ENCODE measurements at places on chromosomes 16 and 17.
A peak's percentile ranks its signal among the peaks of the same experiment; 100 is the strongest.

GRCh38 chr17:60745544-60745943 lies 67.9 kb downstream of the BCAS3 start:
- H3K27ac ChIP-seq: no peak overlapping the region
- H3K4me1 ChIP-seq: no peaks in the 10 kb centered on the region
- no peaks in the 10 kb centered on the region for H3K36me3 ChIP-seq
- H3K4me3 ChIP-seq: no peak overlapping the region

DNA sequence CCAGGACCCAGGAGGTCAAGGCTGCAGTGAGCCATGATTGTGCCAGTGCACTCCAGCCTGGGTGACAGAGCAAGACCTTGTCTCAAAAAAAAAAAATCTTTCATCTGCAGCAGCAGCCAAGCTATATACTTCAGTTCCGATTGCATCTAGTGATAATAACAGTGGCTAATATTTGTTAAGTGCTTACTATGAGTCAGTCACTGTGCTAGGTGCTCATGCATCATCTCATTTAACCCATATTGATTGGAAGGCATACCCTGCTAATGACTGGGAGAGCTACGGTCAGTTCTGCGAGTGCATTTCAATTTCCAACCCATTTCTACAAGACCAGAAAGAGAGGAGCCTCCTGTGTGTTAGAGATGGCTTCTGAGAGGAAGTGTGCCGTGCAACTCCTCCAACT lies 7.7 kb upstream of the TUBG2 start:
- H3K27ac ChIP-seq: no peak overlapping the region
- no peak overlapping the region for H3K4me3 ChIP-seq
- DNase-seq: no peak
- peaks cover 18% of the 10 kb centered on the region for H3K27me3 ChIP-seq

DNA sequence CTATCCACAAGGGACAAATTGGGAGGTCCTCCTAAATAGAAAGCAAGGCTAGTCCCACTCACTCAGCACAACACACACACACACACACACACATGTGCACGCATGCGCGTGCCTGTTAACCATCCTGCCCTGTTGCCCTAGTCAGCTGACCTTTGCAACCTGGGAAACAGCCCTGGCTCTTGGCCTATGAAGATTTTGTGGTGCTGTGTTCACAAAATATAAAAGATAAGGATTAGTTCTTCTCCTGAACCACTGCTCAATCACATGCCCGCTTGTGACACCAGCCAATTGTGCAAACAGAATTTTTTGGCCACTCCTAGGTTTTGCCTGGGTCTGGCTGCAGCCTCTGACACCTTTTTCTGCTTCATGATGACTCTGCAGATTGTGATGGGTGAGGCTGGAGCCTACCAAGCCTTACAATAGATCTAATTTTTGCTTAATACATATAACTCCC lies 3.3 kb upstream of the CES1 start:
- H3K4me3 ChIP-seq: no peak overlapping the region
- H3K27ac ChIP-seq: no peak overlapping the region
- H3K4me1 ChIP-seq: no peaks in the 10 kb centered on the region
- DNase-seq: no peak
- no peaks in the 10 kb centered on the region for H3K36me3 ChIP-seq

GRCh38 chr16:19912455-19913339 lies 28.0 kb upstream of the GPRC5B start:
- H3K4me3 ChIP-seq: no peak overlapping the region
- no peak overlapping the region for H3K27ac ChIP-seq
- no peaks in the 10 kb centered on the region for H3K4me1 ChIP-seq
- no peaks in the 10 kb centered on the region for H3K27me3 ChIP-seq
- DNase-seq: no peak

- H3K36me3 ChIP-seq: no peaks in the 10 kb centered on the region
- no peak for DNase-seq
- H3K27ac ChIP-seq: peak overlapping the region; percentile 36
Measured at GRCh38 chr16:11533588-11533987, 53.1 kb downstream of the LITAF start.

GRCh38 chr16:8595783-8596182 lies 5.5 kb upstream of the TMEM114 start:
- H3K27me3 ChIP-seq: peaks cover 18% of the 10 kb centered on the region
- no peaks in the 10 kb centered on the region for H3K36me3 ChIP-seq
- no peaks in the 10 kb centered on the region for H3K4me1 ChIP-seq

GRCh38 chr16:81830845-81831540 lies 51.9 kb downstream of the PLCG2 start:
- no peak overlapping the region for H3K4me3 ChIP-seq
- H3K36me3 ChIP-seq: no peaks in the 10 kb centered on the region
- H3K27ac ChIP-seq: peak overlapping the region; percentile 34
- no peaks in the 10 kb centered on the region for H3K27me3 ChIP-seq
- no peak for DNase-seq
- no peaks in the 10 kb centered on the region for H3K4me1 ChIP-seq

GRCh38 chr16:57689762-57690558 lies 4.6 kb upstream of the DRC7 start:
- no peaks in the 10 kb centered on the region for H3K36me3 ChIP-seq
- no peaks in the 10 kb centered on the region for H3K27me3 ChIP-seq
- DNase-seq: no peak

DNA sequence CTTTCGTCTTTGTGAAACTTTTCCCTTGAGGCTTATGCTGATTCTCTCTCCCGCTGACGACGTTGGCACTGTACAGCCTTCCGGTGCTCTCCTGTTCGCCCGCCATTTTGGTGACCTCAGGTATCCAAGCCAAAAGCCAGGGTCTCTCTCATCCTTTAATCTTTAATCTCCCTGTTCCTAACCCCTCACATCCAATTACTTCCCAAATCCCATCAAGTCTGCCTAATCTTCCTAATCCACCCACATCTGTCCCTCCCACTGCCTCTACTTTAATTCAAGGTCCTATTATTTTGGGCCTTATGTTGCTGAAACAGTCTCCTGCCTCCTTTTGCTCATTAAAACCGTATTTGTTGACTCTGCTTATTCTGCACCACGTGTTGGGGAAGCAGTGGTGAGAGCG lies 7.3 kb downstream of the WRAP53 start:
- peaks cover 2% of the 10 kb centered on the region for H3K36me3 ChIP-seq
- no peaks in the 10 kb centered on the region for H3K4me1 ChIP-seq
- no peaks in the 10 kb centered on the region for H3K27me3 ChIP-seq
- H3K4me3 ChIP-seq: no peak overlapping the region

- DNase-seq: no peak
- H3K27me3 ChIP-seq: no peaks in the 10 kb centered on the region
- H3K27ac ChIP-seq: no peak overlapping the region
- no peak overlapping the region for H3K4me3 ChIP-seq
- no peaks in the 10 kb centered on the region for H3K36me3 ChIP-seq
- no peaks in the 10 kb centered on the region for H3K4me1 ChIP-seq
Measured at GRCh38 chr16:79436885-79437284, 163.7 kb downstream of the MAF start.

DNA sequence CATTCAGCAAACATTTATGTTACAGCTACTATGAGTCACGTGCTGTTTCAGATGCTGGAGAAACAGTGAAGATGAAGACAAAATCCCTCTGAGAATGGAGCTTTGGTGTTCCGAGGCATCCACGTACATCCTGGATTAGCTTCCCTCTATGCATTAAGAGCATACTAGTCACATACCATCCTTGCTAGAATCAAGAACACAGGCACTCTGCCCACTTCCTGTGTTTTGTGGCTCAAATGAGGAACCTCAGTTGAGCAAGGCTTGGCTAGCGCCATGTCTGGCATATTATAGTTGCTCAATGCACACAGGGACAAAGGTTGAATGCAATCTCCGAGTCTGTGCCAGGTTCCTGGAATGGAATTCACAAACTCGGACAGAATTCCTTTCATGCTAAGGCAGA lies 297.5 kb downstream of the XYLT1 start:
- H3K27ac ChIP-seq: no peak overlapping the region
- peak; percentile 42 for DNase-seq
- no peaks in the 10 kb centered on the region for H3K27me3 ChIP-seq
- no peaks in the 10 kb centered on the region for H3K36me3 ChIP-seq

DNA sequence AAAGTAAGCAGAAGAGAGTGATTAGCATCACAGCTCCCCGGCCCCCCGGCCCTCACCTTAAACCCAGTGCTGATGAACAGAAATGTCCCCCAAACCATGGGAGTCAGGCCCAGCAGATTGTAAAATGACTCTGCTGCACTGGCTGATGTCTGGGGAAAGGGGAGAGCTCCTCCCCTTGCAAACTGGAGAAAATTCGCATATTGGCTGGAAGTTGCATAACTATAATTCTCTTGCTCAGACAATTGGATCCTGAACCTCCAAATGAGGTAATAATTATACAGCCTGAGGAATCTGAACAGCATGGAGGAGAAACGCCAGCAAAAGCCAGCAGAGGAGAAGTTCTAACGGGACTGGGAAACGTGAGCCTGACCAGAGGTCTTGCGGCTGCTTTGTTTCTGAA lies 109.7 kb downstream of the C16orf95 start:
- peaks cover 5% of the 10 kb centered on the region for H3K27me3 ChIP-seq
- DNase-seq: no peak
- H3K4me1 ChIP-seq: no peaks in the 10 kb centered on the region
- H3K4me3 ChIP-seq: no peak overlapping the region
- H3K36me3 ChIP-seq: no peaks in the 10 kb centered on the region
- H3K27ac ChIP-seq: no peak overlapping the region

GRCh38 chr17:37801171-37801570 lies 56.3 kb upstream of the HNF1B start:
- DNase-seq: no peak
- no peaks in the 10 kb centered on the region for H3K36me3 ChIP-seq
- no peak overlapping the region for H3K4me3 ChIP-seq
- no peak overlapping the region for H3K27ac ChIP-seq
- no peaks in the 10 kb centered on the region for H3K27me3 ChIP-seq
- no peaks in the 10 kb centered on the region for H3K4me1 ChIP-seq

DNA sequence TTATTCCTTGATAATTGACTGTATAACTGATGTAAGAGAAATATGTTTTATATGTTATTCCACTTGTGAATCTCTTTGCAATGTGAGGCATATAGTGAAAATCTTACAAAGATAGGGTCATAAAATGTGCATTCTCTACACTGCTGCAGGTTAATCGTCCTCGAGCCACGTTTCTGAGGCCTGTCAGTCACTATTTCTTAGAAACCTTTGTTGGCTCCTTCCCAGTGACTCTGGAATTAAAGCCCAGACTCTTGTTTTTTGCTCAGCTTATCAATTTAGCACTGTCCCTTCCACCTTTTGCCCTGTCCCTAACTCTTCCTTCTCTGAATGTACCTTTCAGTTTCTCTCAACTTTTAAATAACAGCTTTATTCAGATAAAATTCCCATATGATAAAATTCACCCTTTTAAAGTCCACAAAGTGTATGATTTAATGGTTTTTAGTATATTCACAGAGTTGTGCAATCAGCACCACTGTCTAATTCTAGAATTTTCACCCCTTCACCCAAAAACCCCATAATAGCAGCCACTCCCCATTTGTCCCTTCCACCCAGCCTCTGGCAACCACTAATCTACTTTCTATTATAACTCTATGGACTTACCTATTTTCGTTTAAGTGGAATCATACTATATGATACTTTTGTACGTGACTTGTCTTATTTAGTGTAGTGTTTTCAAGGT lies 8.6 kb downstream of the TNRC6A start:
- peak overlapping the region; percentile 53 for H3K27ac ChIP-seq
- no peaks in the 10 kb centered on the region for H3K27me3 ChIP-seq
- H3K4me3 ChIP-seq: no peak overlapping the region
- no peak for DNase-seq
- H3K4me1 ChIP-seq: peaks cover 37% of the 10 kb centered on the region

DNA sequence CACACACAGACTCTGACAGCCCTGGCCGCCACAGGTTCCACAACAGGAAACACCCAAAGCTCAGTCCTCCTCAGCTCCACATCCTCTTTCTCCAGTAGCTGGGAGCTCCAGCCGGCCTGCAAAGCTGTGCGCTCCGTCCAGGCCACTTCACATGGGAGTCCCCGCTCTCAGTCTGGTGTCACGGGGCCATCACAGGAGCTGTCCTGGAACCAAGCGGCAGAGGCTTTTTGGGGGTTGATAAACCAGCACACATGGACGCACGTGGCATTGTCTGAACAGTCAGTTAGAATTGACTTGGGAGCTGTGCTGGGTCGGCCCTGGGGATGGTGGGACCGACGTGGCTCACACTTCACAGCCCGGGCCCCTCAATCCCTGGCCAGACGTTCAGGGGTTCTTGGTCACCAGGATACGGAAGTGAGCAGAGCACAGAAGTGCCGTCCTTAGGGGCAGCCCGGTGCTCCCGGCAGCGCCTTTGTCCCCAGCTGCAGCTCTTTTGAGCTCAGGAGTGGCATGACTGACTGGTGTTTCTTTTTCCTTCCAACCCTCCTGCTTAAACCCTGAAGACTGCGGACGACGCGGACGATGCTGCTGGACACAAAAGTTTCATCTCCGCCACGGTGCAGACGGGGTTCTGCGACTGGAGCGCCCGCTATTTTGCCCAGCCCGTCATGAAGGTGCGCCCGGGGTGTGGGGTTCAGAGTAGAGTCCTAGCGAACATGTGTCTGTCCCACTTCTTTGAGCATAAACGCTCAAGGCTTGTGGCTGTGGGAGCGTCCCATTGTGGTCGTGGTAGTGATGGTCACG lies 66.6 kb upstream of the CHMP6 start:
- H3K4me3 ChIP-seq: no peak overlapping the region
- H3K4me1 ChIP-seq: no peaks in the 10 kb centered on the region
- DNase-seq: no peak
- H3K27me3 ChIP-seq: no peaks in the 10 kb centered on the region
- H3K36me3 ChIP-seq: no peaks in the 10 kb centered on the region
- H3K27ac ChIP-seq: no peak overlapping the region

- no peak overlapping the region for H3K4me3 ChIP-seq
- no peak for DNase-seq
- H3K4me1 ChIP-seq: peaks cover 13% of the 10 kb centered on the region
- H3K27me3 ChIP-seq: peaks cover 16% of the 10 kb centered on the region
- no peaks in the 10 kb centered on the region for H3K36me3 ChIP-seq
- no peak overlapping the region for H3K27ac ChIP-seq
Measured at GRCh38 chr17:15342460-15342859, 1.1 kb upstream of the TEKT3 start.

DNA sequence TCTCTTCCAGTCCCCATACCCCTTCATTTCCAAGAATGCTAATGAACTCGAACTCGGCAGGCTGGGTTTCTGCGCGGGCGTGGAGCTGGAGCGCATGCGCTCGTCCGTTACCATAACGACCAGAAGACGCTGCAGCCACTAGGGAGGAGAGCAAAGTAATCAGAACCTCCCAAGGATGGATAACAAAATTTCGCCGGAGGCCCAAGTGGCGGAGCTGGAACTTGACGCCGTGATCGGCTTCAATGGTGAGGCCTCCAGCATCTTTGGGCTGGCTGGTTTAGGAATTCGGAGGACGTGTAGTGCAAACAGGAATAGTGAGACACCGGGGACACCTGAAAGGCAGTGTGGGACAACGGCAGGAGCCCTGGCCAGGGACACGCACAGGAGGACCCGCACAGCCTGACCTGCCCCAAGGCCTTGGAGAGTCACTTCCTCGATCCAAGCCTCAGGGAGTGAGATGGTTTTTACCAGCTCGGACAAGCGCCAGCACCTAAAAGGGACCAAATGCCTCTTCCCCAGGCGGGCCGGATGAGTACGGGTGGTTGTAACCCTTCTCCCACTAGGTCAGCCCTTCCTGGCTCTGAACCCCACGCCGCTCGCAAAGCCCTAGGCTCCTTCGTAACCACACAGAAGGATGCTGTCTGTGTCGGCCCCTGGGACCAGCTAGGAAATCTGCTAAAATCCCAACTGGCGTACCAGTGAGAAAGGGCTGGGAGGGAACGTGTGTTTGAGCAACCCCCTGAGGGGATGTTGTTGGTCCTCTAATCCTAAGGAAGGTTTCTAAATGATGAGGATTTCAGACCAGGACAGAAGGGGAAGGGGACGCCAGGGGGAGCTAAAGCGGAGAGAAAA lies at the start of gene CFAP52:
TSS of gene CFAP52 (plus strand) at position 122 of the 852 bp plus-strand sequence. CDS start at position 176, 54 bp downstream.
- H3K36me3 ChIP-seq: no peaks in the 10 kb centered on the region
- H3K4me1 ChIP-seq: peaks cover 14% of the 10 kb centered on the region
- H3K27me3 ChIP-seq: no peaks in the 10 kb centered on the region
- peak within 1 kb of the TSS; percentile 71 for H3K27ac ChIP-seq

Measured in transverse colon (tissue), 4 donors.